Esophagus squamous epithelium (tissue), 5 donors: ENCODE measurements at places on chromosomes 1 and 21. TPM values are rescaled to one million over a fixed set of nuclear protein-coding genes. Genes with fewer than 3 reads are reported as not detected.

DNA sequence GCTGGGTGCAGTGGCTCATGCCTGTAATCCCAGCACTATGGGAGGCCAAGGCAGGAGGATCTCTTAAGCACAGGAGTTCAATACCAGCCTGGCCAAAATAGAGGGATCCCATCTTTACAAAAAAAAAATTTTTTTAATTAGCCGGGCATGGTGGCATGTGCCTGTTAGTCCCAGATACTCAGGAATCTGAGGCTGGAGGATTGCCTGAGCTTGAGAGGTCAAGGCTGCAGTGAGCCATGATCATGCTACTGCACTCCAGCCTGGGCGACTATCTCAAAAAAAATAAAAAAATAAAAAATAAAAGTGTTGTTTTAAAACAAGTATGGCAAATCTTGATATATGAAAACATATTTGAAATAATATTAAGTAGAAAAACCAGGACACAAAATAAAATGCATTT lies 44.4 kb upstream of the CACHD1 start:
- H3K4me1 ChIP-seq = no peaks in the 10 kb centered on the region
- DNase-seq = no peak
- no peak overlapping the region for H3K27ac ChIP-seq
- H3K4me3 ChIP-seq = no peak overlapping the region
- no peaks in the 10 kb centered on the region for H3K27me3 ChIP-seq

DNA sequence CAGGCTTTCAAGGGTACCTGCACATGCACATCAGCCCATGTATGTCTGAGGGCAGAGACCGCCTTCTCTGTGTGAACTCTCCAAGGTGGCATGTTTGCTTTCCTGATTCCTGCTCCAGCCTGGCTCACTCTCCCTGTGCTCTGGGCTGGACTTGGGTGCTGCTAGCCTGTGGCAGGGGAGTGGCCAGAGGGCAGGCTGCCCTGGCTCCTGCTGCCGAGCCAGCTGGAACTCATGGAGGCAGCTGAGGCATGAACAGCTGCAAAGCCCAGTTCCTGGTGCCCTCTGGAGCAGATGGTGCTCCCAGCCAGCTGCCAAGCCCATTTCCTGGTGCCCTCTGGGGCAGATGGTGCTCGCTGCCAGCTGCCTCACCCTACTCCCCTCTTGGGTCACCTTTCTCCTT lies 7.6 kb downstream of the UBL4B start:
- no peaks in the 10 kb centered on the region for H3K4me1 ChIP-seq
- H3K27me3 ChIP-seq = peaks cover 37% of the 10 kb centered on the region
- no peak overlapping the region for H3K4me3 ChIP-seq
- no peak for DNase-seq

GRCh38 chr21:25169370-25169769 lies 437.9 kb downstream of the MRPL39 start:
- H3K27ac ChIP-seq = no peak overlapping the region
- H3K4me3 ChIP-seq = no peak overlapping the region
- no peaks in the 10 kb centered on the region for H3K36me3 ChIP-seq
- H3K4me1 ChIP-seq = no peaks in the 10 kb centered on the region
- no peaks in the 10 kb centered on the region for H3K27me3 ChIP-seq

- no peak for DNase-seq
- no peaks in the 10 kb centered on the region for H3K27me3 ChIP-seq
- H3K36me3 ChIP-seq = no peaks in the 10 kb centered on the region
- no peak overlapping the region for H3K4me3 ChIP-seq
- H3K27ac ChIP-seq = no peak overlapping the region
Observed at GRCh38 chr1:173353350-173353749, 123.8 kb upstream of the PRDX6 start.

DNA sequence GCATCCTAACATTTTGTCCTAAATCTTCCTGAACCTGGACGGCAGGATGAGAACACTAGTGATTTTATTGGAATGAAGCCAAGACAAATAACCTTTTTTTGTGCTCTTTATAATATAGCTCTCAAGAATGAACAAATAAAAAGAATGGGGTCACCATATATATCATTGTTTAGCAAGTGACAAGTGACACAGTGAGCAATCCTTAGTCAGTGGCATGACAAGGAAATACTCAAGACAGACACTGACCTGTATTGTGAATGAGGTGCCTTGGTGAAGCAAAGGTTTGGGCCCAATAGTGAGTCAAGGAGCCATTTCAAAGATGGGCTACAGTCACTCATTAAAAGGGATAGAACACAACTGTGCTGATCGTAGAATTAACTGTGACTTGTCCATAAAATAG lies 35.7 kb downstream of the PTGFR start:
- H3K27me3 ChIP-seq = no peaks in the 10 kb centered on the region
- H3K36me3 ChIP-seq = no peaks in the 10 kb centered on the region
- H3K4me1 ChIP-seq = no peaks in the 10 kb centered on the region
- no peak overlapping the region for H3K4me3 ChIP-seq

GRCh38 chr1:227748496-227749182 lies 13.4 kb downstream of the SNAP47 start:
- peaks cover 15% of the 10 kb centered on the region for H3K4me1 ChIP-seq
- peak overlapping the region; percentile 33 for H3K27ac ChIP-seq
- no peak for DNase-seq
- H3K36me3 ChIP-seq = no peaks in the 10 kb centered on the region

DNA sequence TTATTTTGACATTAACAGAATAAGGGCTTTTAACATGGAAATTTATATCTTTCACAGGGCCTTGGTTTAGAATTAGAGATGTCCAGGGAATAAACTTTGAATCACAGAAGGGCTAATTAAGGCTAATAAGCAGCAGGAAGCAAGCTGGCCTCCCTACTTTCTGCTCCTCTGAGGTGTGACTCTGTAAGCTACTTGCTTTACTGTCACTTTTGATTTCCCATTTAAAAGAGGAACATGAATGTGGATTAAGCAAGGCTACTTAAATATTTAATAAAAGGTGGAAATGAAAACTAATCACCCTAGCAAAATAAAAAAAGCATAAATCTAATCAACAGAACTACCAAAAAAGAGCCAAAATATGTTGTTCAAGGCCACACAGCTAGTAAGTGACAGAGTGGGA lies 28.9 kb upstream of the CD5L start:
- no peak overlapping the region for H3K27ac ChIP-seq
- DNase-seq = no peak
- H3K4me1 ChIP-seq = no peaks in the 10 kb centered on the region
- no peaks in the 10 kb centered on the region for H3K36me3 ChIP-seq
- no peaks in the 10 kb centered on the region for H3K27me3 ChIP-seq
- H3K4me3 ChIP-seq = no peak overlapping the region

- H3K4me1 ChIP-seq = peaks cover 10% of the 10 kb centered on the region
- DNase-seq = no peak
- H3K36me3 ChIP-seq = peaks cover 5% of the 10 kb centered on the region
- peak overlapping the region; percentile 80 for H3K27ac ChIP-seq
Observed at GRCh38 chr1:15923241-15923640, 52.7 kb downstream of the ZBTB17 start.

GRCh38 chr1:166836733-166837132 lies 2.5 kb upstream of the POGK start:
- H3K36me3 ChIP-seq = peaks cover 10% of the 10 kb centered on the region
- DNase-seq = no peak
- H3K4me3 ChIP-seq = no peak overlapping the region
- H3K27me3 ChIP-seq = no peaks in the 10 kb centered on the region

- H3K4me3 ChIP-seq = no peak overlapping the region
- no peak overlapping the region for H3K27ac ChIP-seq
- H3K27me3 ChIP-seq = no peaks in the 10 kb centered on the region
- no peaks in the 10 kb centered on the region for H3K36me3 ChIP-seq
- DNase-seq = no peak
- no peaks in the 10 kb centered on the region for H3K4me1 ChIP-seq
Observed at GRCh38 chr1:219128957-219129356, 44.7 kb upstream of the LYPLAL1 start.

- H3K4me1 ChIP-seq = peaks cover 33% of the 10 kb centered on the region
- no peaks in the 10 kb centered on the region for H3K36me3 ChIP-seq
- H3K27me3 ChIP-seq = no peaks in the 10 kb centered on the region
- no peak for DNase-seq
Observed at GRCh38 chr1:171222936-171223335, 25.4 kb upstream of the FMO1 start.

DNA sequence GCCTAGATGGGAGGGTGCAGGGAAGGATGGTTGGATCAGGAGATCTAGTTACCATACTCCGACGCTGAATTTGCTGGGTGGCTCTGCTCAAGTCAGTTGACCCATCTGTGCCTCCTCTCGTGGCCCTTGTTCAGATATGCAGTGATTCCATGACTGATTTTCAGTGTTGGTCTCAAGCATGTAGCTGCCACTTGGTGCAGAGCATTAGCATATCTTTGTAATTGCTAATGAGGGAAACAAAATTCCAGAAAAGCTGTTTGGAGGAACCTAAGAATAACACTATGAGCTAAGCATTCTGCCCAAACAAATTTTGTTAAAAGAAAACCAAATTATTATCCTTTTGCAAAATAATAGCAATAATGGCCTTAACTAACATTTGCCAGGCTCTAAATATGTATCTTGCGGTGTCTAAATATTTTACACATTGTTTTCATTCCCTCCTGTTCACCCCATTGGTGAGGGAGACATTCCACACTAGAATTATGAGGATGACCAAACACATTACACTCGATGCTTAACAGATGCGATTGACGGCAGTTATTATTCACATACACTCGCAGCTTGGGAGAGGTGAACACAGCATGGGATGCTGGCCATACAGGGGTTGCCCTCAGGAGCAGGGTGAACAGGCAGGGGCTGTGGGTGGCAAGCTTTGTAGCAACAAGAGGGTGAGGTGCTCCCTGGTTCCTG lies 69.1 kb downstream of the KCNJ15 start:
- H3K4me3 ChIP-seq = no peak overlapping the region
- peaks cover 6% of the 10 kb centered on the region for H3K4me1 ChIP-seq
- no peak for DNase-seq
- no peaks in the 10 kb centered on the region for H3K27me3 ChIP-seq
- no peaks in the 10 kb centered on the region for H3K36me3 ChIP-seq
- H3K27ac ChIP-seq = no peak overlapping the region

GRCh38 chr1:206005234-206005633 lies 2.0 kb upstream of the RAB7B start:
- no peak for DNase-seq
- H3K27ac ChIP-seq = peak overlapping the region; percentile 86
- no peak overlapping the region for H3K4me3 ChIP-seq
- no peaks in the 10 kb centered on the region for H3K36me3 ChIP-seq
- no peaks in the 10 kb centered on the region for H3K27me3 ChIP-seq

DNA sequence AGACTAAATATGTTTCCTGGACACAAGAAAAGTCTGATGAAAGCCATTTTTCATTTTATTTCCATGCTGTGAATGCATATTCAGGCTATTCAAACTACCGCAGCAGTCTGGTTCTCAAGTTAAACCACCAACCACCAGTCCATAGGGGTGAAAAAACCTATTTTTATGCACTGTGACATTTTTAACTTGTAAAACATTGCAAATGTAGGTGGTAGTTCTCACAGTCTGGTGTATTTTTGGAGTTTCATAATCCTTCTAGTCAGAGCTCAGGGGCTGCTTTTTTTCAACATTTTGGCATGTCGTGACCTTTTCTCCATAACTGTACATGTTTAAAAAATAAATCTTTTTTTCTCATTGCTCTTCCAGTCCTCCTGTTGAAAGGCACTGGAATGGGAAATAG lies 907.6 kb upstream of the ADGRL2 start:
- no peaks in the 10 kb centered on the region for H3K27me3 ChIP-seq
- peaks cover 7% of the 10 kb centered on the region for H3K4me1 ChIP-seq
- no peak for DNase-seq
- H3K27ac ChIP-seq = no peak overlapping the region

DNA sequence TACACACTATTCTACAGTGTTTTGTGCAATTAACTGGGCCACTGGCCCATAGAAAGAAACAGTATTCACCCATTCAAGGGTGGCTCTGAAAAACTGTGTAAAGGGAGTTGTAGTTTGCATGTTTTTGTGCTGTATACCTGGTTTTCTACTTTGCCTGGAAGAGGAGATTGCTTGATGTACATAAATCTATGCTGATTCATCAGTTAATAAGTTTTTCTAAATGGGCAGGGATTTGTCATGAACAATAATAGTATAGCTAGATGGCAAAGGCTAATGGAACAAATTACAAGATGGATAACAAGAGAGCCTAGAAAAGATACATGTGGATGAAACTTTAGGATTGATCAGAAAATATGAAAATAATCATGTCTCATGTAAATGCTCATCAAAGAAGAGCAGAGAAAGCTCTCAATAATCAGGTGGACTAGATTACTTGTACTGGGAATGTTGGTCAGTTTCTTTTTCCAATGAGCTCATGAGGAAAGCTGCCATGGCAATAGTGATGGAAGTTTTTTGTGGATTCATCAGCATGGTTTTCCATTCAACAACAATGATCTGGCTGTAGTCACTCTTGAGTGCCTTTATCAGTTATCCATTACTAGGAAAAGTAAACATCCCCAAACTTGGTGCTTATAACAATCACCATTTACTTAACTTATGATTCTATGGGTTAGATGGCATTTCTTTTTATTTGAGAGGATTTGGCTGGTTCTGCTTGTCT lies 602.8 kb downstream of the BRINP3 start:
- no peaks in the 10 kb centered on the region for H3K4me1 ChIP-seq
- DNase-seq = no peak
- H3K27ac ChIP-seq = no peak overlapping the region
- no peak overlapping the region for H3K4me3 ChIP-seq
- no peaks in the 10 kb centered on the region for H3K36me3 ChIP-seq

DNA sequence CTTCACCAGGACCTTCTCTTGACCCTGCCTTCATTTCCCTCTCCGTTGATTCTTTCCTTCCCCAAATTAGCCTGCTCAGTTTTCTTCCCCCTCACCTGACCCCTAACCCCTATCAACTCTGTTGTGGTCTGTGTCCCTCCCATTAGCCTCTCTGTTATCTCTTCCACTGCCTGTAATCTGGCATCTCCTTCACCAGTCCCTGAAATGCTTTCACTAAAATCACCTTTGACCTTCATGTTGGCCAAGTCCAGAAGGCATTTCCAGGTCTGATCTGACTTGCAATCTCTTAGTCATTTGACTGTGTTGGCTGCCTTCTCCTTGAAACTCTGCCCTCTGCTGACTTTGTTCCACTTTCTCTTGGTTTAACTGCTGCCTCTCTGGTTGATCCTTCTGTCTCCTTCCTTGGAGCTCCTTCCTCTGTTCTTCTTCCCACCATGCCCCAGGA lies 28.2 kb downstream of the ATP8B2 start:
- no peak for DNase-seq
- peak overlapping the region; percentile 6 for H3K27ac ChIP-seq
- peaks cover 3% of the 10 kb centered on the region for H3K36me3 ChIP-seq
- peaks cover 21% of the 10 kb centered on the region for H3K4me1 ChIP-seq

- no peak for DNase-seq
- H3K4me3 ChIP-seq = no peak overlapping the region
- peak overlapping the region; percentile 49 for H3K27ac ChIP-seq
- H3K27me3 ChIP-seq = no peaks in the 10 kb centered on the region
- peaks cover 13% of the 10 kb centered on the region for H3K4me1 ChIP-seq
Observed at GRCh38 chr1:98323388-98323787, 338.1 kb upstream of the SNX7 start.

- H3K27me3 ChIP-seq = no peaks in the 10 kb centered on the region
- H3K4me1 ChIP-seq = peaks cover 6% of the 10 kb centered on the region
- peaks cover 8% of the 10 kb centered on the region for H3K36me3 ChIP-seq
- H3K4me3 ChIP-seq = no peak overlapping the region
Observed at GRCh38 chr1:165891111-165891860, 63.9 kb downstream of the UCK2 start.

GRCh38 chr1:102296116-102296515 lies 299.4 kb upstream of the OLFM3 start:
- H3K4me1 ChIP-seq = no peaks in the 10 kb centered on the region
- H3K27ac ChIP-seq = no peak overlapping the region
- no peaks in the 10 kb centered on the region for H3K27me3 ChIP-seq
- DNase-seq = no peak
- no peaks in the 10 kb centered on the region for H3K36me3 ChIP-seq
- no peak overlapping the region for H3K4me3 ChIP-seq

Gene TCEA3
- 23.7 TPM for total RNA-seq

Gene TTC22
- total RNA-seq = 323 TPM

Gene FHAD1
- total RNA-seq = 0.57 TPM

Gene SNRNP40
- 24.3 TPM for total RNA-seq

Gene GJA8
- total RNA-seq = not detected

Gene TMEM82
- total RNA-seq = not detected

Gene FABP3
- total RNA-seq = 0.57 TPM

Gene SPATA45
- total RNA-seq = not detected

Gene DENND2D
- 66.9 TPM for total RNA-seq
